Activated CD8-positive, alpha-beta memory T cell treated with anti-CD3 and anti-CD28 coated beads for 1 hour (primary cell): ENCODE measurements at places on chromosomes 3 and 15.

DNA sequence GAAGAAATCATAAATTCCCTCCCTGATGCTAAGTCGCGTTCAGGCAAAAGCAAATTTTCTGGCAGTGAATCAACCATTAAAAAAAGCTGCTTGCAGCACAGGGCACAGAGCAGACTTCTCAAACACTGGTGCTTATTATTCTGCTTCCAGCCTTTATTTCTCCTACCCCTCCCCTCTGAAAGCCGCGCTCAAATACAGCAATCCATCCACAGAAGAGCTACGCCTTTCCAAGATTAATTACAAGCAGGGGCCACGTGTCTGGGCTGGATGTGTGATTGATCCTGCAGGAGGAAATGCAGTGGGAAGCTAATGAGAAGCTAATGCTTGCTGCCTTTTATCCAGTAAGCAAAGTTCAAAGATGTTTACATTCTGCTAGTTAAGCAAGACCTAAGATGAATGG is 134.9 kb upstream of the TOPAZ1 start:
- no peak for DNase-seq

DNA sequence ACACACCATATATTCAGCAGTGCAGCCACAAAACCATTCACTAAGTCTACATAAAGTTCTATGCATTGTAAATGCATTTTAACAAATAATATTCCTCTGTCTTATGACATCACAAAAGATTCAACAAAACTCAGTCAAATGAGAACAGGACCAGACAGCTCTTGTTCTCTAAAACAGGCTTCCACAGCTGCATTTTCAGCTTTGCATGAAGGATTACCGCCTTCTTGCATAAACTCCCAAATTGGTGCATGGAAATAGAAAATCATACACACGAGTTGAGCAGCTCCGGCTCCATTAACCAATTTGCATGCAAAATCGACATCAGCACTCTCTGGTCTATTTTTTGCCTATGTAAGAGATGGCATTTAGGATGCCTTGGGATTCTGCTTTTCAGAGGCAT is 66.4 kb downstream of the RFTN1 start:
- no peak for DNase-seq

- DNase-seq = no peak
Observed at GRCh38 chr15:90291679-90292356, 26.3 kb downstream of the NGRN start.

DNA sequence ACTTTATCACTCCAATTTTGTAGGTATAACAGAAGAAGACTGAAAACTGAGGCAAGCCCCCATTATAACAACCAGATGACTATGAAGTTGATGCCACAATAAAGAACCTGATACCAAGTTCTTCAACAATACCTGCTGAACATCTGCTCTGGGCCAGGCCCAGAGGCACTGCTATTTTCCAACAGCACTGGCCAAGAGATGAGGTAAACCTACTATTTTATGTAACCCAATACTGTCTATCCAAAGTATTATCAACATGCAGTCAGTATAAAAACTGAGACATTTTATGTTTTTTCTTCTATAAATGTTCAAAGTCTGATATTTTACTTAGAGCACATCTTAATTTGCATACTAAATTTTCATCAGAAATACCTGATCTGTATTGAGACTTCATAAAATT is 6.1 kb downstream of the SPG11 start:
- no peak for DNase-seq

DNA sequence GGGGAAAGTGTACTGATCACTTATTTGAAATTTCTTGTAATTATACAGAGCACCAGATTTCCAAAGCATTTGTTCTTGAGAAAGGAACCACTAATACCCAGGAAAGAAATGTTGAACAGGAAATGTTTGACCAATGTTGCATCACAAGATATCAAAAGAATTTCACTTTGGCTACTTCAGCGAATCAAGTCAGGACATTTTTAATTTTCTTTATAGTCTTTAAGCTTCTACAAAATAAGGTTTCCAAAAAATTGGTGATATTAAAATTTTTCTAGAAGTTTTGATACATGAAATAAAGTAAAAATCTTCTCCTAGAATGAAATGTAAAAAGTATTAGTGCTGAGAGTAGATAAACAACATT is 421.9 kb downstream of the MECOM start:
- DNase-seq = no peak

- no peak for DNase-seq
Observed at GRCh38 chr3:187773233-187774184, 28.2 kb upstream of the BCL6 start.

GRCh38 chr3:99765042-99765942 is 52.4 kb upstream of the CMSS1 start:
- no peak for DNase-seq

GRCh38 chr3:137768361-137769321 is 4.5 kb downstream of the SOX14 start:
- no peak for DNase-seq

DNA sequence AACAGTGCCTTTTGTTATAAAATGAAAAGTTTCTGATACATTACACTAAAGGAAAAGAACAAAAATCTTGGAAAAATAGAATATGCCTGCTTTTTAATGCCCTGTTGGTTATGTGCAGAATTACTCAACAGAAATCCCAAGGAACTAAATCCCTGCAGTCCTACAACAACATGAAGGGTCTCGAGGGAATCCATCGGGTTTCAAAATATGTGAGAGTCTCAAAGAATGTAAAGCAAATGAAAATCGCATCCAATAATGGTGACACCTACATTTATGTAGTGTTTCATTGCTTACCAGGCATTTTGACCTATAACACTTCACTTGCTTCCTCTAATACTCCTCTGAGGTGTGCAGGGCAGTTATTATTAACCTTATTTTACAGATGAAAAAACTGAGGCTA is 411.3 kb downstream of the FOXP1 start:
- no peak for DNase-seq

GRCh38 chr3:185473290-185473815 is 25.5 kb downstream of the TMEM41A start:
- no peak for DNase-seq

- no peak for DNase-seq
Observed at GRCh38 chr15:38069511-38070011, 135.1 kb downstream of the TMCO5A start.

GRCh38 chr3:111695636-111696117 is 100.5 kb upstream of the ZBED2 start:
- DNase-seq = no peak

GRCh38 chr3:166498446-166498845 is 661.2 kb upstream of the BCHE start:
- no peak for DNase-seq

GRCh38 chr3:56251343-56251945 is 216.8 kb downstream of the ERC2 start:
- DNase-seq = no peak

DNA sequence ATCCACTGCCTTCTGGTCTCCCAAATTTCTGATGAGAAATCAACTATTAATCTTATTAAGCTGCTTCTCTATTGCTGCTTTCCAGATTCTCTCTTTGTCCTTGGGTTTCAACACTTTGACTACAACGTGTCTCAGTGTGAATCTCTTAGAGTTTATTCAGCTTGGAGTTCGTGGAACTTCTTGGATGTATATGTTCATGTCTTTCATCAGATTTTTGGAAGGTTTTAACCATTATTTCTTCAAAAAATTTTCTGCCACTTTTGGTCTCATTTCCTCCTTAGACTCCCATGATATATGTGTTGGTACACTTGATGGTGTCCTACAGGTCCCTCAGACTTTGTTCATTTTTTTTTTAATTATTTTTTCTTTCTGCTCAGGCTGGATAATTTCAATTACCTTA is 36.0 kb downstream of the TICRR start:
- DNase-seq = no peak

GRCh38 chr3:38266810-38267209 is 1.2 kb downstream of the SLC22A13 start:
- DNase-seq = no peak

- DNase-seq = no peak
Observed at GRCh38 chr3:69944931-69945493, 54.5 kb upstream of the SAMMSON start.

GRCh38 chr15:97144377-97144711 is 813.8 kb downstream of the NR2F2 start:
- no peak for DNase-seq

GRCh38 chr15:101052031-101052620 is 133.0 kb downstream of the LRRK1 start:
- no peak for DNase-seq

DNA sequence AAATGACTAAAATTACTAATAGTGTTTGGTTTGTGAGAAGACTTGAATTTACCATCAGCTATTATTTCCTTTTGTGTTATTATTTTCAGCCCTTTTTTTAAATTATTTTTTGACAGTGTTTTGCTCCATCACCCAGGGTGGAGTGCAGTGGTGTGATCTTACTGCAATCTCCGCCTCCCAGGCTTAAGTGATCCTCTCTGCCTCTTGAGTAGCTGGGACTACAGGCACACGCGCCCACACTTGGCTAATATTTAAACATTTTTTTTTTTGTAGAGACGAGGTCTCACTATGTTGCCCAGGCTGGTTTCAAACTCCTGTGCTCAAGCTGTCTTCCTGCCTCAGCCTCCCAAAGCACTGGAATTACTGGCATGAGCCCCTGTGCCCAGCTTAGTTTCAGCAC is 31.7 kb upstream of the UTS2B start:
- DNase-seq = no peak

GRCh38 chr3:147680837-147681483 is 271.8 kb downstream of the ZIC1 start:
- no peak for DNase-seq

- no peak for DNase-seq
Observed at GRCh38 chr3:87873136-87873535, 185.7 kb downstream of the CGGBP1 start.

DNA sequence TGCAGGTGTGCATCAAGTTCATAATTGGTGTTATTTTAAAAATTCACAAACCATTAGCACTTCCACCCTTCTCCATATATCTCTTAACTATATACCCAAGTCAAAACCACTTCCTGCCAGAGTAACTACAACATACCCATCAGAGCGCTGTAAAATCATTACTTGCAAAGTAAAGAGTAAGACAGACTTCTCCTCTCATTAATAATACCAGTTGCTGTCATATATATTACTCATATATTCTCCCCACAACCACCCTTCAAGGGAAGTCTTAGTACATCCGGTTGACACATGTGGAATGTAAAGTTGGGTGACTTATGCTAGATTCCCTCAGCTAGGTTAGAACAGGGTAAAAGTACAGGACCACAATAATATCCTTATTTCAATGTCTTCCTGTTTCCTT is 5.6 kb downstream of the TERC start:
- no peak for DNase-seq

GRCh38 chr3:194093842-194094241 is 42.1 kb upstream of the HES1 start:
- DNase-seq = no peak

- DNase-seq = no peak
Observed at GRCh38 chr15:34304613-34305012, 33.0 kb downstream of the SLC12A6 start.

DNA sequence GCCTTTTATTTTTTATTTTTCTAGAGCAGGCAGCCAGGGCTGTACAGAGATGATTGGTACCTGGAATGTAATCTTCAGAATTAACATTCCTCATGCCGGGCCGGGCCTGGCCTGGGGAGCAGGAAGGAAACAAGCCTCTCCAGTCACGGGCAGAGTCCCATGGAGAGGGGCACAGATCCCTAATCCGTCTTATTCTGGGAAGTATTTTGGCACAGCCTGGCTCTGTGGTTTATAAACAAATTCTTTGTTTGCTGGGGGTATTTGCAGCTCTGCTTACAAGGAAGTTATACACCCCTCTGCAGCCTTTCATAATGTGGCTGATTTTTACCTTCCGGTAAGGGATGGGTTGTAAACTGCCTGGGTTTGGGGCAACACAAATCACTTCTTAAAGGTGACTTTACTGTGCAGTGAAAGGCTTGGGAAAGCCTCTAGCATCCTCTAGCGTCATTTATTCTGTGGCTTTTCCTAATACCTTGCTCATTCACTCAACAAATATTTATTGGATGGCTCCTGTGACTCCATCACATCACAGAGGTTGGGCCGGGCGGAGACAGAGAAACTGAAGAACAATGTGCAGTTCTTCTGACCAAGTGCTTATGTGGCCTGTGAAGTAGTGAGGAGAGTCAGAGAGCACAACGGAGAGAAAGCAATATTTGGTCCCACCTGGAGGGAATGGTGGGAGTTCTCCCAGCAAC is 2.7 kb downstream of the SLC6A20 start:
- DNase-seq = no peak

DNA sequence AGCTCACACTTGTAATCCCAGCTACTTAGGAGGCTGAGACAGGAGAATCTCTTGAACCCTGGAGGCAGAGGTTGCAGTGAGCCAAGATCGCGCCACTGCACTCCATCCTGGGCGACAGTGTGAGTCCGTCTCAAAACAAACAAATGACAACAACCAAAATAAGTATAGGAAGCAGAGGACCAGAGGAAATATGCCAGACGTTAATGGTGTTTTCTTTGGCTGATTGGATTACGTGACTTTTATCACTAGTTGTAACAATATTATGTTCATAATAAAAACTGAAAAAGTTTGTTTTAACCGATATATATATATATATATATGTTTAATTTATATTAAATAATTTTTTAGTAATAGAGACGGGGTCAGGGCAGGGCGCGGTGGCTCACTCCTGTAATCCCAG is 21.7 kb downstream of the NUSAP1 start:
- no peak for DNase-seq

GRCh38 chr3:150346981-150347863 is 60.9 kb upstream of the TSC22D2 start:
- DNase-seq = no peak

GRCh38 chr3:119352863-119353527 is 58.8 kb downstream of the ARHGAP31 start:
- no peak for DNase-seq

DNA sequence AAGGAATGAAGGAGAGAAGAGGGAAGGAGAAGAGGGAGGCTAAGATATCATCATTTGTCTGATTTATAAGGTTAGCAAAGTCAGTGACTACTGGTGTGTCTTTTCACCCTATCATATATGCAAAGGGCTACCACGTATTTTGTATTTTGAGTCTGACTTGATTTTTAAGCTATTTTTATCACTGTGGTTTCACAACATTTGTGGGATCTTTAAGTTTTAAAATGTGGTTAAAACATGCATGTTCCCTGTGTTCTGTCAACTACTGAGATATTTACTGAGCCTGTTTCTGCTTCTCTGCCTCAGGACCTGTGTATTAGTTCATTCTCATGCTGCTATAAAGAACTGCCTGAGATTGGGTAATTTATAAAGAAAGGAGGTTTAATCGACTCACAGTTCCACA is 22.5 kb upstream of the SPTSSB start:
- DNase-seq = no peak

DNA sequence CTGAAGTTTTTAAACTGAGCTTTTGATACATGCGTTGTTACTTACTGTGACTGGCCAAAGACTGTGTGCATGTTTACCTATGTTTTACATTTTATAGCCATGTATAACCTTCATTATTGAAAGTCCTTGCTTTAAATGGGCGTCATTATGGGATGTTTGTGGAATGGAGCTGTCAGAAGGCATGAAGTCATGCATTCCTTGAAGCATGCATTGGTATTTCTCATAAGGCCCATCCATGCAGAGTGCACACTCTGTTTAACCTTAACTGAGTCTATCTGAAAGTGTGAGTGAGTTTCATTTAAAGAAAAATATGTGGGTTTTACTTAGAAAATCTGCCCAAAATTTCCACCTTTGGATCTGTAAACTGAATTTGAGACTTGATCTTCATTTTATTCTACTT is 51.1 kb downstream of the PSMD6 start:
- DNase-seq = no peak

GRCh38 chr3:114005481-114005880 is 50.8 kb downstream of the CCDC191 start:
- no peak for DNase-seq
